ENCODE measurements at places on chromosomes 5 and 9. TPM values are rescaled to one million over a fixed set of nuclear protein-coding genes. Genes with fewer than 3 reads are reported as not detected.

DNA sequence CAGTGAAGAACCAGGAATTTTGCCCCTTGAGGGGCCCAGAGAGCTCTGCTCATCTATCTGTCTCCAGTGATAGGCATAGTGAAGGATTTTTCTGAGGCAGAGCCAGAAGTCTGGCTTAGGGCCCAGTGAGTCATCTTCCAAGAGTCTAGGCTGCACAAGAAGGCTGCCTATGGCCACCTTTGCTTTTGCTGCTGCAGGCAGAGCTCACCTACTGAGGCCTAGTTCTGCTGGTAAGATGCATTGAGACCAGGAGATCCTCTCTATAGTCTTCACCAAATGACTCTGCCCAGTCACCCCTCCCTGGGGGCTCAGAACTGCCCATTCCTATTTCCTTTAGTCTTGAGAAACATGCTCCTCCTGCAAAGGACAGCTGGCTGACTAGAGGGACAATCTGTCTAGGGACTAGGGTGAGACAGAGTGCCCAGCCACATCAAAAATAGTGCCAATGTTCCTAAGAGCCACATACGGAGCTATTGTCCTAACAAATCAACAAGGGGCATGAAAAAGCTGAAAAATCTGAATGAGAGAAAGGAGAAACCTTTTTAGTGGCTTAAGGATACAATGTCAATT, 40.3 kb upstream of the CDKN2AIPNL start:
- DNase-seq, result peak; percentile 83

DNA sequence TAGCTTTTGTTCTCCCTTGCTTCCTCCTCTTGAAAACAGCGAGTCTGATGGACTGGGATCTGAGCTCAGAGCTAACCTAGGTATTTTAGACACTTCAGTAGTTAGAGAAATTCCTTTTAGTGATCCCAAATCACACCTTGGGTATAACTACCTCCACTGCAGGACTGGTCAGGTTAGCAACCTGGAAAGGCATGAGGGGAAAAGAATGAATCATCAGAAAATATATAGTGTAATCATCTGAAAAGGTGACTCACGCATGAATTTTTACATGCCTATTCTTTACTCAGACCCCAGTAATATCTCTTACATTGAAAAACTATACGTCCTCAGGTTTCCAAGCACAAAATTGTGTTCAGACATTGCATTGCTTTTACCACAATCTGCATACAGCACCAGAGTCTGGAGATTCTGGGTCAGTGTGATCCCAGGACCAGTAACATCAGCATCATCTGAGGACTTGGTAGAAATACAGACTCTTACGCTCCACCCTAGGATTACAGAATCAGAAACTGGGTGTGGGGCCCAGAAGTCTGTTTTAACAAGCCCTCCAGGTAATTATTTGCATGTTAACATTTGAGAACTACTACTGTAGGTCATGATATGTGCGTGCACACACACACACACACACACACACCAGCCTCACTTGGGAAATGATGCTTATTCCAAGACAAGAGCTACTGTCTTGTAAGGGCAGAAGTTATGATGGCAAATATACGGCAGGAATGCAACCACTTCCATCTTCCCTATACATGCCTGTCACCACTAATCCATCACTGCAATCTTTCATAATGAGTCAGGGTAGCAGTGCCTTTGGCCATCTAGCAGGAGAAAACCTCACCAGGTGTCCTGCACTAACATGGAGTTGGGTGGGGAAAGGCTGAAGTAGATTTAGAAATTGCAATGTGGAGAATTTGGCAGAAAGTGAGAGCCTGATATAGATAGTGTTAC, 271.6 kb upstream of the MAP3K1 start:
- no peak for DNase-seq

- no peak for DNase-seq
Observed at GRCh38 chr9:129504404-129504803, 116.5 kb downstream of the C9orf50 start.

GRCh38 chr5:158797498-158797845, 302.2 kb downstream of the EBF1 start:
- DNase-seq, result peak; percentile 41

GRCh38 chr5:119411361-119412278, 40.7 kb upstream of the HSD17B4 start:
- peak; percentile 77 for DNase-seq

- no peak for DNase-seq
Observed at GRCh38 chr9:121692606-121693387, 41.4 kb downstream of the DAB2IP start.

Gene MARCHF3
- total RNA-seq, result 38.8 TPM

GRCh38 chr9:26802921-26803320, 89.7 kb downstream of the CAAP1 start:
- no peak for DNase-seq

Gene SYK
- total RNA-seq, result 30.8 TPM

Gene IPO11
- 67.3 TPM for total RNA-seq

- DNase-seq, result no peak
Observed at GRCh38 chr5:108639366-108639765, 108.3 kb upstream of the FER start.

Gene WDR38
- 3.2 TPM for total RNA-seq

DNA sequence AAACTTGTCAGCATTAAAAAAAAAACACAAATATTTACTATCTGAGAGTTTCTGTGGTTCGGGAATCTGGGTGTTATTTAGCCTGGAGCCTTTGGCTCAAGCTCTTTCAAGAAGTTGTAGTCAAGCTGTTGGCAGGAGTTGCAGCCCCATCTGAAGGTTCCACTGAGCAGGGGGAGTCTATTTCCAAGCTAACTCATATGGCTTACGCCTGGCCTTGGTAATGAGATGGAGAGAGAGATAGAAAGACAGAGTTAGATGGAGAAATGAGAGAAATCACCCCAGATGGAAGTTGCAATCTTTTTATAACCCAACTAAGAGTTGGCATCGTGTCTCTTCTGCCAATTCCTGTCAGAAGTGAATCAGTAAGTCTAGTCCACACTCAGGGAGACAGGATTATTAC, 1075.2 kb upstream of the SEMA6A start:
- DNase-seq, result no peak

- no peak for DNase-seq
Observed at GRCh38 chr9:68878450-68878849, 135.5 kb downstream of the PRKACG start.

Gene SPINK13
- total RNA-seq, result not detected

Gene GRIA1
- 3.5 TPM for total RNA-seq

DNA sequence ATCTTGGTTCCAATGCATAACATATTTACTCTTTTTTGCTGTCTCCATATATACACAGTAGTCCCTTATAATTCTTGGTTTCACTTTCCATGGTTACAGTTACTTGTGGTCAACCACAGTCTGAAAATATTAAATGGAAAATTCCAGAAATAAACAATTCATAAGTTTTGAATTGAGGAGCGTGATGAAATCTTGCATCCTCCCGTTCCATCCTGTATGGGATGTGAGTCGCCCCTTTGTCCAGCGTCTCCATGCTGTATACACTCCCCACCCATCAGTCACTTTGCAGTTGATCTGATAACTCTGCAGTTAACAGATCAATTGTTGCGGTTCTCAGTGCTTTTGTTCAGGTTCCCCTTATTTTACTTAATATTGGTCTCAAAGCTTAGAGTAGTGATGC, 11.5 kb upstream of the FAF2 start:
- no peak for DNase-seq

GRCh38 chr5:85671223-85671970, 946.3 kb upstream of the COX7C start:
- no peak for DNase-seq

Gene ADAMTSL1
- 12.3 TPM for total RNA-seq

Gene PCDHA6
- 4.6 TPM for total RNA-seq

DNA sequence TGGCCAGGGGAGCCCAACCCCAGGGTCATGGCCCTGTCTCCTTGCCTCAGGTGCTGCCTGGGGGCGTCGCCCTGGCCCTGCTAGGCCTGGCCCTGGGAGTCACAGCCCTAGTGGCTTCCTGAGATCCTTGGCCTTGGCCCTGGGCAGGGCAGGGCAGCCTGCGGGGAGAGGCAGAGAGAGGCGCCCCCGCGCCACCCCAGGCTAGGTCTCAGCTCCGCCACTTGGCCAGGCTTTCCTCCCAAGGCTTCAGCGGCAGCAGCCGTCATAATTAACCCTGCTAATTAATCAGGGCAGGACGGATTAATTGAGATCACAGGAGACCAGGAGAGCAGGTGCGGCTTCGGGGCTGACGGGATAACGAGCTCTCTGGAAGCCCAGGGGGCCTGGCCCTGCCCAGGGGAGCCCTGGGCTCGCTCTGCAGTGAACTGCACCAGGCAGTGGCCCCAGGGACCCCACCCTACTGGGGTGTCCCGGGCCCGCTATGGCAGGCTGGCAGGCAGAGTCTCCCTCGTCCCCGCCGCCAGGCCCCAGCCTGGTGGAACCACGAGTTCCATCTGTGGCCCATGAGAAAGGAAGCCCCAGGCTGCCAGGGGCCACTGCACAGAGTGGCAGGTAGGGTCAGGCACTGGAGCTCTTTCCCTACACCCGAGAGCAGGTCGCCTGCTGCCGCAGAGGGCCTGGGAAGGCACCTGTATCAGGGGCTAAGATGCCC, 269.6 kb downstream of the PBX3 start:
- DNase-seq, result no peak

DNA sequence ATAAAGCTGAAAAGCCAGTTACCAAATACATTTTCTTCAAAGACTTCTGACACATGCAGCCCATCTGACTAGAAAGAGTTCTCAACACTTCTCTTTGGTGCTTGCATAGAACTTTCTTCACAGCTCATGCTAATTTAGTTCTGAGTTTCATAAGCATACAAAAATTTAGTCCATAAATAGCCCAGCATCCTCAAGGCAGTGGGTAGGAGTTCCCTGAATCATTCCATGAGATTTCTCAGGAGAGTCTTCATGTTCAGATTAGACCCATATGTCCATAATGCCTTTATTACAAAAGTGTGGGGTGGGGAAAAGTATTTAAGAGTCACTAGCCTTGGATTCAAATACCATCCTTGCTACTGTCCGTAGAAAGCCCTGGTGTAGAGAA, 290.2 kb upstream of the RGMB start:
- DNase-seq, result no peak

DNA sequence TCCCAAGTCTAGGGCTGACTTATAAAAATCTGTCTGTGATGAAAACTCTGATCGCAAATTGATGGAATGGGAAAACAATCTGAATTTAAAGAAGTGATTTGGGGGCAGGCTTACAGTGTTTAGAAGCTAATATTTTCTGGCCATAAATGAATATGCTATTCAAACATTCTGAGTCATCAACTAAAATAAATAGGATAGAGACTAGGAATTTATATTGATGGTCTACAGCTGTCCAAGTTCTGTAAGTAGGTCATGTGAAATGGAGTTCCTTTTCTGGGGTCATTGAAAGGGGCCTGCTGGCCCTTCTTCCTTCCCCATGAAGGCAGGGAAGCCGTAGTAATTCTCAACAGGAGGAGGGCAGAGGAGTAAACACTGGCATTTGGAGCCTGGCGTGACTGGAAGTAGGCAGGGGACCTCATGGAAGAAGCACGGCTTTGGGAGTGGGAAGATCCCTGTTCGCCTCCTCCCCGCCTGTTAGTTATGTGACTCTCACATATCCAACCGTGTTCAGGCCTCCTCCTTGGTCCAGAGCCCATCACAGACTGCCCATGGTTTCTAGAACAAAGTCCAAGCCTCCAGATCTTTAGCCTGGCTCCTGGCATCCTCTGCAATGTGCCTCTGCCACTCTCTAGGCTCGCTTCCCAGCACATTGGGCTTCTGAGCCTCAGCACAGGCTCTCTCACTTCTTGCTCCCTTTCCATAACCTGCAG, 31.7 kb downstream of the ALG2 start:
- DNase-seq, result no peak

Measured in testis (tissue), 5 donors.